HuH-7 (cell line): ENCODE measurements at places on chromosomes 12 and 14.

- peak; percentile 93 for DNase-seq
Measured at GRCh38 chr14:104976198-104977007, 1.8 kb downstream of the AHNAK2 start.

GRCh38 chr14:49895480-49895879 is 2.6 kb downstream of the ARF6 start:
- DNase-seq, result no peak

DNA sequence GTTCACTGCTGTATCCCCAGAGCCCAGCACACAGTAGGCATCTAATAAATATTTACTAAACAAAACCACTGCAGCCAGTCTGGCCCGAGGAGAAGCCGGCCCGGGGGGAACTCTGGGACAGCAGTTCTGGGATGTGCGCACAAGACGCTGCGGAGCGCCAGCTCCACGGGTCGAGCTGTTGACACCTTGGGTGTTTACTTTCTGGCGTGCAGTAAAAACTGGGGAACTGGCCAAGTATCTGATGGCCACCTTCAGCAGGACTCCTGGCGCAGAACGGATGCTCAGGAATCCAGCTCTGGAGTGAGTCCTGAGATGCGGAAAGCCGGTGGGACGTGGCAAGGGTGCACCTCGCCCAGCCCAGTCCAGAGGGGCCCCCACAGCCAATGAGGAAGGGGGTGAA is 65.6 kb downstream of the NCOR2 start:
- no peak for DNase-seq

DNA sequence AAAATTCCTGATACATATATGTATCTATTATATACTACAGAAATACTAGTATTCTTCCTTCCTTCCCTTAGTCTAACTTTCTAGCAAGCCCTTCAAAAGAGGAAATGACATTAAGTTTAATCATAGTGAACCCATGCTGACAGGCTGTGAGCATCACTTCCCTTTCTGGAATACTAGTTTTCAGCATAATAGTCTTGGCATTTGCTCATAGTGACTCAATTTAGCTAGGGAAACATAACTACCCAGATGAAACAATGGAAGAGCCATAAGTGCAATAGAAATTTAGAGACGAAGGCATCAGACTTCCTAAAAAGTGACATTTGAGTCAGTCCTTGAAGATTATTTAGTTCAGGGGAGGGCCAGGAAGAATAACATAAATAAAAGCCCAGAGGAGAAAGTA is 184.5 kb upstream of the CRY1 start:
- no peak for DNase-seq

DNA sequence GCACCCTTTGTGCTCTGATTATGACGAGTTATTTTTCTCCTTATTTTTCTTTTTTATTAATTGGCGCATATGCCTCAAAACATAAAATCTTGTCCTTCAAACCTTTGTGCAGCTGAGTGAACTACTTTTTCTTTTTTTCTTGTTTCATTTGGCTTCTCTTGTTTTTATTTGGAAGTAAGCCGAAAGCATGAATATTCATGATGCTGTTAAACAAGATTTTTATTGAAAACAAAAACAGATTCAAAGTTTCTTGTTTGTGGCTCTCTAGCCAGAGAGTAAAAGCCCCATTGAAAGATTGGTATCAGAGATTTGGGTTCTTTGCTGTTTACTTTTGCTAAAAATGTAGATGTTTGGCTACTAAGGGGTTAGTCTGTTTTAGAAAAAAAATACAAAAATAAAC is 183.8 kb downstream of the TMEM132C start:
- DNase-seq, result no peak

DNA sequence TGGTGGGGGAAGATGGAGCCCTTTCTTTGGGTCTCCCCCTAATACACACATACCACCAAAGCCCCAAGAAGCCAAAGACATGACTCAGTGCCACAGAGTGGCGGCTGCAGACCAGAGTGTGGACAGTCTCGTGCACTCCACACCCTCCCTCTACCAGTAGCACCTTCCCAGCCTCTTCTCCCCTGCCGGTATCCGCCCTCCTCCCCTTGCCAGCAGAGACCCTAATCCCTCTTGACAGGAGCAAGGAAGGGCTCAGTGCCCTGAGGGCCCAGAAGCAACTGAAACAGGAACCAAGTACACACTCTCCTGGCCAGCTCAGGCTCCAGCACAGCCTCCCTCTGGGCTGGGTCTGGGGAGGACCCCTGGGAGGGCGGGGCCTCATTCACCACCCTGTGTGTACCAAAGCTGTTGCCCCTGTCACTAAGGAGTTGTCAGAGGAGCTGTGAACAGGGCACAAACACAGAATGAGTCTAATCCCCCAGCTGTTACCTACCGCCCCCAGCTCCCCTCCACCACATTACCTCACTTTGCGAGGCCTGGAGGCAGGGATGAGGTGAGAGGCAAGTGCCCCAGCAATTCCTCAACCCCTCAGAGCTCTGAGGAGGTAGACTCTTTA is 8.2 kb downstream of the SPRYD3 start:
- DNase-seq, result no peak

DNA sequence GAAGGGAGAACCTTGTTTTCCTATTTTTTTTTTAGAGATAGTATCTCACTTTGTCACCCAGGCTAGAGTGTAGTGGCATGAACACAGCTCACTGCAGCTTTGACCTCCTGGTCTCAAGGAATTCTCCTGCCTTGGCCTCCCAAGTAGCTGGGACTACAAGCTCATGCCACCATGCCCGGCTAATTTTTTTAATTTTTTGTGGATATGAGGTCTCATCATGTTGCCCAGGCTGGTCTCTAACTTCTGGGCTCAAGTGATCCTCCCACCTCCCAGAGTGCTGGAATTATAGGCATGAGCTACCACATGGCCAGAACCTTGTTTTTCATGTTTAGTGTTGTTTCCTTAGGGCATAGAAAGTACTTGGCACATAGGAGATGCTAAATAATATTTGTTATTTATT is 13.5 kb downstream of the MANSC1 start:
- no peak for DNase-seq

DNA sequence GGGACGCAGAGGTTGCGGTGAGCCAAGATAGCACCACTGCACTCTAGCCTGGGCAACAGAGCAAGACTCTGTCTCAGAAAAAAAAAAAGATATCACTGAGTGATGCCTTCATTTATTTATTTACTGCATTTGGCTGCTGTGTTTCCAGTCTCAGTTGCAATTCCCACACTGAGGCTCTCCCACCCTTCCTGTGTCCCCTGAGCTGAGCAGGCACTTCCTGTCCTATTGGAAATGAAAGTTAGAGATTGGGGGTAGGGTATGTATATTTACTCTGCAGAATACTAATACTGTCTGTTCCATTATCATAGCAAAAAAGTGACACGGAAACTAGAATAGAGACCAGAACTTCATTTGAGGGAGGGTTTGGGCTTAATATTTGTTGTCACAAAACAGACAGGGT is 1.6 kb upstream of the RBMS2 start:
- no peak for DNase-seq

GRCh38 chr14:32512813-32513212 is 183.7 kb downstream of the AKAP6 start:
- DNase-seq, result no peak

GRCh38 chr12:104003596-104003995 is 37.9 kb downstream of the TDG start:
- no peak for DNase-seq

- no peak for DNase-seq
Measured at GRCh38 chr12:40261937-40262336, 37.1 kb downstream of the LRRK2 start.

- DNase-seq, result no peak
Measured at GRCh38 chr12:52444647-52445595, 7.0 kb downstream of the KRT6B start.

GRCh38 chr14:22159099-22159498 is 429.9 kb downstream of the DAD1 start:
- no peak for DNase-seq

- no peak for DNase-seq
Measured at GRCh38 chr14:55372825-55373224, 38.8 kb downstream of the ATG14 start.

GRCh38 chr14:35245051-35245450 is 47.1 kb upstream of the PSMA6 start:
- no peak for DNase-seq

- no peak for DNase-seq
Measured at GRCh38 chr12:92185052-92185451, 39.4 kb upstream of the BTG1 start.

DNA sequence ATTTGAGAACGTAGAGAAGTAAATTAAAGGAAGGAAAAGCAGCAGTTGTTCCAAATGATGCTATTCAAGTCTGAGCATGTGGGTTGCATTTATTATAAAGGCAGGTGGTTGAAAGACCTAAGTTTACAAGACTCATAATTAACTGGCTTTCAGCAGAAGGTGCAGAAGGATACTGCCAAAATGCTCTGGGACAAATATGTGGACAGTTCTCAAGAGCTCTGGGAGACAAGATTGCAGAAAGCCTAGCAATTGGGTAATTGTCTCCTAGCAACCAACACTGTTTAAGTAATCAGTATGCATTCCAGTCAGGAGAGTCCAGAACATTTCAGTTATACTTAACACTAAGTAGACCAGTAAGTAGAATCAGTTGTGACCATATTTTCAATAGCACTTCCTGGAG is 131.5 kb downstream of the GPR135 start:
- DNase-seq, result no peak

- no peak for DNase-seq
Measured at GRCh38 chr14:75454963-75455546, 27.2 kb downstream of the JDP2 start.

DNA sequence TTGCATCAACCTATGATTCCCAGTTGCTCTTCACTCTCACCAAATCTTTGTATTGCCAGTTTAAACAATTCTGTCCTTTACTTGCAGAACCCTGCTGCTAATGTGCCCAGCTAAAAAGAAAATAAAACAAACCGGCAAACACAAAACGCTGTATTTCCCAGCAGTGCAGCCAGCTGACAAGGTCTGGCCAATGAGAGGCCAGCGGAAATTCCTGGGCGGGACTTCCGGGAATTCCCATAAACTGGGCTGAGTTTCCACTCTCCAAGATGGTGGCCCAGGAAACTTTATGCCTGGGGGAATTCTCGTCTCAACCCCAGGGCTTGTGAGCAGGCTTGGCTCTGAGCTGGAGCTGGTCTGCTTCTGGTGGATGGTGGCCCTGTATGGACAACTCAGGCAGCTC is 807.3 kb upstream of the TMEM132C start:
- no peak for DNase-seq

DNA sequence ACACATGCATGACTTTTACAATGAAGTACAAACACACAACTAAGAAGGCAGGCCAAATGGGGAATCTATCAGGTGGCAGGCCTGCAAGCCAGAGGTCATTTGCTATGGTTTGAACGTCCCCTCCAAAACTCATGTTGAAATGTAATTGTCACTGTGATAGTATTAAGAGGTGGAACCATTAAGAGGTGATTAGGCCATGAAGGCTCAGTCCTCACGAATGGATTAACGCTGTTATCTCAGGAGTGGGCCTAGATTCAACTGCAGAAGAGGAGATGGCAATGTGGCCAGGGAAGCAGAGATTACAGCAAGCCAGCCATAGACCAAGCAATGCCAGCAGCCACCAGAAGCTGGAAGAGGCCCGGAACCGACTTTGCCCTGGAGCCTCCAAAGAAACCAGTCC is 13.5 kb upstream of the ACTR6 start:
- no peak for DNase-seq
